ENCODE measurements at places on chromosomes 7 and 10.

GRCh38 chr10:102523250-102524029 is 19.7 kb downstream of the SUFU start:
- DNase-seq, result no peak

DNA sequence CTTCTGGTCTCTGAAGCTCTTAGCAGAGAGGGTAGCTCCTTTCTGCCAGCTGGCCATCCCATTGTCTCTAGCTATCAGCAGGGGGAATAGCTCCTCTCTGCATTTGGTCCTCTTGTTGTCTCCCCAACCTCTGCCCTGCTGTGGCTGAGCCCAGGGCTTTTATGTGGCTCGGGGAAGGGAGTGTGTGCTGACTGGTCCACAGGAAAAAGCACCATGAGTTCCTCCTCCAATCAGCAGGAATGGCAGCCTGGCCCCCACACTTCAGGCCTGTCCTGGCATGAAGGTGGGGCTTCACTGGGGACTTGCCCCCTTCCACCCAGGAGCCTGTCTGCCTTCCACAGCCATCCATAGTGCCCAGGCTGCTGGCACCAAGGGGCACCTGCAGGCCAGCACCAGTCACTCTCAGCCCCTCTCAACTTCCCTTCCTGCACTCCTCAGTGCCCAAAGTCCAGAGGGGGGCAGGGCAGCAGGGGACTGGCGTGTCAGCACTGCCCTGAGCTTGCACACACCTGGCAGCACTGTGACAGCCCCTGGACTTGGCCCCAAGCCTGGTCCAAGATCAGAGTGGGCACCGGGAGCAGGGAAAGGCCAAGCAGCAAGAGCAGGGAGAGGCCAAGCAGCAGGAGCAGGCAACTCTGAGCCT is 36.2 kb downstream of the NOLC1 start:
- DNase-seq, result no peak

DNA sequence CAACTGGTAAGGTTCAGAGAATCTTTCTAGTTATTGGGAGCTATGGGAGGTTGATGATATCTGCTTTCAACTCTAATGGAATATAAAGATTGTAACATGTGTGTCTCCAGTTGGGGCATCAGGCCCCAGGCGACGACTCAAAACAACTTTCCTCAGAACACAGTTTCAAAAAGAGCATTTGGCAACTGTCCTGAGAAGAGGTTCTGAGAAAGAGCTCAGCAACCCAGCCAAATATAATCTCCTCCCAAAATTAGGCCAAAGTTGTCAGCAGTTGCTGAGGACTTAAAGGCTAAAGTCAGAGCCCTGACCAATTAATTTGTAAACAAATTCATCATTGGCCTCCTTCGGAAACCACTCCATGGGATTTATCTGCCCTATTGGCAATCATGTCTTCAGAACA is 251.1 kb upstream of the NFE2L3 start:
- no peak for DNase-seq

DNA sequence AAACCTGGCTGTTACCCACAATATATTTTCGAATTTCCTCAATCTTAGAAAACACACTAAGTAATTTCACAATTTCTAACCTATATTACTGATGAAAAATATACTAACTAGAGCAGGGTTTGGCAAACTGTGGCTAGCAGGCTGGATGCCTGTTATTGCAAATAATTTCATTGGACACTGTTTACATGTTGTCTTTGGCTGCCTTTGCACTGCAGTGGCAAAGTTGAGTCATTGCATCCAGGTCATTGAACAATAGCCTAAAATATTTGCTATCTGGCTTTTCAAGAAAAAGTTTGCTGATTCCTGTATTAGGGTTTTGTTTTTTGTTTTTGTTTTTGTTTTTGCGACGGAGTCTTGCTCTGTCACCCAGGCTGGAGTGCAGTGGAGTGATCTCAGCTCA is 47.2 kb downstream of the KIF11 start:
- no peak for DNase-seq

GRCh38 chr7:47413526-47414341 is 168.2 kb downstream of the TNS3 start:
- DNase-seq, result no peak

DNA sequence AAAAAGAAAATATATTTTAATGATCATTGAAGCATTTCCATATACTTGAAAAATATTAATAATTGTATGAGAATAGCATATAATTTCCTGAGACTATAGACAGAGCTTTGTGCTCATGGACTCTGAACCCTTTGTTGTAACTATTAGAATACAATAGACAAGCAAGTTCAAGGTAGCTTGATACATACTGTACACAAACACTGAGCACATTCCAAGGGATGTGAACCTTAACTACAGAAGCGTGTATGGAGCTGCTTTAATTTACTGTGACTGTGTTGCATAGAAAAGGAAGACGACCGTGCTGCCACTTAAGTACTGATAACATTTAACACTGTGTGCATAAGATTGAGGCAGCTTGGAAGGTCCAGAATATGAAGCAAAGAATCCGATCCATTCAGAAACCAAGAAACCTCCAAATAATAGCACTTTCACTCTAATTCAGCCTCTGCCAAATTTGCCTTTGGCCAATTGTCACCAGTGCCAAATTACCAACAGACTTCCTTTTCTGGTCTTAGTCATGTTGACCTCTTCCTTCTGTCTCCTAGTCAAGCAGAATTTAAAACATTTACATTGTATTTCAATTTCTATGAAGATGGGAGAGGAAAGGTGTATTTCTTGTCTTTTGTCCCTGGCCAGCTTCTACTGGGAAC is 566.1 kb upstream of the GALNT17 start:
- DNase-seq, result no peak

GRCh38 chr10:132788180-132788830 is 2.4 kb upstream of the NKX6-2 start:
- DNase-seq, result no peak
